Motor neuron (in vitro differentiated cells): ENCODE measurements at places on chromosomes 16 and 17. TPM values are rescaled to one million over a fixed set of nuclear protein-coding genes. Genes with fewer than 3 reads are reported as not detected.

DNA sequence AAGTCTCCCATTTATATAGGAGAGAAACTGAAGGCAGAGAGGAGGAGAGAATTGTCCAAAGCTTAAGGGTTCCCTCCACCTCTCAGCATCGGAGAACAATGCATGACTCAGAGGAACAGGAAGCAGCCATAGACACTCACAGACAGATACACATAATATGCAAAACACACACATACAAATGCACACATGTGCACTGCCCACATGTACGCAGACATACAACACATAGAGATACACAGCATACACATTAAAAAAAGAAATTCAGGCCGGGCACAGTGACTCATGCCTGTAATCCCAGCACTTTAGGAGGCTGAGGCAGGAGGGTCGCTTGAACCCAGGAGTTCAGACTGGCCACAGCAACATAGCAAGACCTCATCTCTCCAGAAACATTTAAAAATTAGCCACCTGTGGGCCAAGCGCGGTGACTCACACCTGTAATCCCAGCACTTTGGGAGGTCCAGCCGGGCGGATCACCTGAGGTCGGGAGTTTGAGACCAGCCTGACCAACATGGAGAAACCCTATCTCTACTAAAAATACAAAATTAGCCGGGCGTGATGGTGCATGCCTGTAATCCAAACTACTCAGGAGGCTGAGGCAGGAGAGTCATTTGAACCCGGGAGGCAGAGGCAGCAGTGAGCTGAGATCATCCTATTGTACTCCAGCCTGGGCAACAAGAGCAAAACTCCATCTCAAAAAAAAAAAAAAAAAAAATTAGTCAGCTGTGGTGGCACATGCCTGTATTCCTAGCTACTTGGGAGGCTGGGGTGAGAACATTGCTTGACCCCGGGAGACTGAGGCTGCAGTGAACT lies 11.3 kb downstream of the ERAL1 start:
- peak; percentile 24 for ATAC-seq

The SEPTIN1 gene
- total RNA-seq = 7.7 and 8.3 TPM in 2 replicates

The PPL gene
- 0.92 and 1.8 TPM in 2 replicates for total RNA-seq

The CD19 gene
- not detected in 2 replicates for total RNA-seq

The PRCD gene
- total RNA-seq = 0.97 and 1.5 TPM in 2 replicates

The DCUN1D3 gene
- total RNA-seq = 9.3 and 9.8 TPM in 2 replicates

The ST6GALNAC1 gene
- total RNA-seq = 0.38 and 0.44 TPM in 2 replicates

The XAF1 gene
- 2.0 and 3.1 TPM in 2 replicates for total RNA-seq
